Right ventricle myocardium superior (tissue), 1 donor: ENCODE measurements at places on chromosomes 7 and 10. TPM values are rescaled to one million over a fixed set of nuclear protein-coding genes. Genes with fewer than 3 reads are reported as not detected.

GRCh38 chr10:69668721-69669120 lies 38.7 kb downstream of the FAM241B start:
- DNase-seq = no peak

DNA sequence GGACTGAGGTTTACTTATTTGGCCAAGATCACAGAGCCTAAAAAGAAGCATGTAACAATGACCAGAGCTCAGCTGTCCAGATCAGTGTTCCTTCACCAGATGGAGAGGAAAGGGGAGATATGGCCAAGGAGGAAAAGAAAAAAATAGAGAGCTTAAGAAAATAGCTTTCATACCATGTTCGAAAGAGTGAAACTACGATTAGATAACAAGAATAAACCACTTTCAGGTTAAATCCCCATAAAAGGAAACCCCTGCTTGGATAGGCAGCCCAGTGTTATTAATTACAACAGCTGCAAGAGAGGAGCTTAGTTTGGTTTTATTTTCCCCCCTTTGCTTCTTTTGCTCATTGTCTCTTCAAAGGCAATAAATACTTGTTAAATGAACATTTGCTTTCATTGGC lies 160.8 kb downstream of the ZNF438 start:
- no peak for DNase-seq

TMEM213 gene
- total RNA-seq = not detected

- DNase-seq = no peak
These were observed 17.2 kb downstream of the TSPAN33 start for GRCh38 chr7:129161524-129162225.

DNA sequence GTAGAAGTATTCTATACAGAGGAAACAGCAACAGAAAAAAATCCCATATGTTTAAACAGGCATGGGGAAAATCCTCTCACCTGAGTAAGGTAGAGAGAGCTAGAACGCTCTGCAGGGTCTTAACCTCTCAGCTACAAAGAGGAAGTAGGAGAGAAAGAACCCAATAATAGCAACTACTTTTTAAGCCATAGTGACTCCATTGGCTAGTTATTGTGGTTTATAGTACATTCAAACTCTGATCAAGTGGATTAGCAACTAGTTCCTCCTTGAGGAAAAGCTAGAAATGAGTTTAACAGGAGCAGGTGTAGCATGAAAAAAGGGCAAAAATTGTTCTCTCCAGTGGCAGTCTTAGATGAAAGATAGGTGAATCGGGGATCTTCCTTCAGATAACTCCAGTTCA lies 89.7 kb downstream of the HGF start:
- DNase-seq = no peak

DNA sequence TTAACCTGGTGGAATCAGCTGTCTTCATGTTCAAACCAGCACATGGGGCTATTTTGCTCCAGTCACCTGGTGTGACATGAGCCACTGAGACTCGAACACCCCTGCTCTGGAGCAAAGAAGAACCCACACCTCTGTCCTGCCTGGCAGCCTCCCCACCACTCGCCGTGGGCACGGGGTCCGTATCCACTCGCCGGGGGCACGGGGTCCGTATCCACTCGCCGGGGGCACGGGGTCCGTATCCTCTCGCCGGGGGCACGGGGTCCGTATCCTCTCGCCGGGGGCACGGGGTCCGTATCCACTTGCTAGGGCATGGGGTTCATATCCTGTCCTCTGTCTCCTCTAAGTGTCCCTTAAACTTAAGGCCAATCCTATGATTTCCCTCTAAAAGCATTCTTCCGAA lies 558.7 kb downstream of the PTPRN2 start:
- peak; percentile 34 for DNase-seq
